ENCODE measurements at places on chromosomes 11 and 22.

DNA sequence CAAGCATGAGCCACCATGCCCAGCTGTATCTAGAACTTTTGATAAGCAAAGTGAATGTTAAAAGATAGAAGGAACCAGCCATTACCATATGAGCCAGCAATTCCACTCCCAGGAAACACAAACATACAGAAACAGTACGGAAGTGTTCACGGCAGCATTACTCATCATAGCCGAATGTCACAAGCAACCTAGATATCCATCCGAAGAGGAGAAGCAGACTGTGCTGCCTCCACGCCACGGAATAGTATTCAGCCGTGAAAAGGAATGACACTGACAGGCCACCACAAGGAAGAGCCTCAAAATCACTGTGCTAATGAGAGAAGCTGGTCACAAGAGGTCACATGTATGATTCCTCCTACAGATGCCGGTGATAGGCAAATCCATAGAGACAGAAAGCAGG, 17.6 kb upstream of the MGAT3 start:
- peak; percentile 67 for DNase-seq

- no peak for DNase-seq
Observed at GRCh38 chr11:119254239-119254638, 48.1 kb downstream of the CBL start.

DNA sequence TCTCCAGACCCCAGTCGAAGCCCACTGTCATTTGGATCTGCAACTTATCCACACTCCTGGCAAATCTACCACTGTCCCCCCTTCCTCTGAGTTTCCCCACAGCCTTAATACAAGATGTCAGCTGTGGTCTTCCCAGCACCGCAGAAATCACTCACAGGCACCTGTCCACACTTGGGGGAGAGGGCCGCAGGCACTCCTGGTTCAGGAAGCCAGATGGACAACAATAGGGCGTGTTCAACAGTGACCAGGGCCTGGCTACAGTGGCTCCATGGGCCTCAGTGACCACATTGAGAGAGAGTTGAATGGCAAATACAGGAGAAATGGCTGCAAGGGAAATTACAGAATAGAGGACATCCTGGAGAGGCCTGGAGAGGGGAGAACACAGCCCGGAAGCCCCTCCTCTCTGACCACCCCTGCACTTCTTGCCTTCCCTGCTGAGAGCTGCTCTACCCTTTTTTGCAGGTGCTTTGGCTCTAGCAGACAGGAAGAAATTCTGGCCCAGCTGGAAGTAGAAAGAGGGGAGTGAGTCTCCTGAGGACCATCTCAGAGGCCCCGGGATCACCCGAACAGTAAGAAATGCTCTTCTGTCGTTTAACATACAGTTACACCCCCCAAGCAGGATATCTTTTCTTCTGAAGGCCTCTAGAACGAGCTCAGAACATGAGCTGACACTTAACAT, 164.6 kb downstream of the FEZ1 start:
- no peak for DNase-seq

DNA sequence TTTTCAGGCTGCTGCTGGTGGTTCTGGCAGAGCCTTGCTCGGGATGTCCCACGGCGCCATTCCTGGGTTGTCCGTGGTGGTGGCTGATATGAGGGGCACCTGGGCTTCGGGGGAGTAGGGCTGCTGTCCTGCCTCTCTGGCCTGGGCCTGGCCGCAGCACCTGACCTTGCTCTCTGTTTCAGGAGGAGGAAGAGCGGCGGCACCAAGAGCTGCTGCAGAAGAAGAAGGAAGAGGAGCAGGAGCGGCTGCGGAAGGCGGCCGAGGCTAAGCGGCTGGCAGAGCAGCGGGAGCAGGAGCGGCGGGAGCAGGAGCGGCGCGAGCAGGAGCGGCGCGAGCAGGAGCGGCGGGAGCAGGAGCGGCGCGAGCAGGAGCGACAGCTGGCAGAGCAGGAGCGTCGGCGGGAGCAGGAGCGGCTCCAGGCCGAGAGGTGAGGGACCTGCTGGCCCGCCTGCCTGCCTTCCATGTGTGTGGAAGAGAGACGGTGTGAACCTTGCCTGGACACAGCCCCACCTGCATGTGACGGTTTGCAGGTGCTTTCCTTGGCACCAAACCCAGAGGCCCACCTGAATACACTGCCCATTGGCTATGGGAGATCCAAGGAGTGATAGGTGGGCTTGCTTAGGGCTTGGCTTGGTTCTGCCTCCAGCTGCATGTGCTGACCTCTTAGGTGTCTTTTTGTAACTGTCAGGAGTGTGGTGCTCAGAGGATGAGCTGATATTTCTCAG, 22.8 kb downstream of the INCENP start:
- DNase-seq = no peak

DNA sequence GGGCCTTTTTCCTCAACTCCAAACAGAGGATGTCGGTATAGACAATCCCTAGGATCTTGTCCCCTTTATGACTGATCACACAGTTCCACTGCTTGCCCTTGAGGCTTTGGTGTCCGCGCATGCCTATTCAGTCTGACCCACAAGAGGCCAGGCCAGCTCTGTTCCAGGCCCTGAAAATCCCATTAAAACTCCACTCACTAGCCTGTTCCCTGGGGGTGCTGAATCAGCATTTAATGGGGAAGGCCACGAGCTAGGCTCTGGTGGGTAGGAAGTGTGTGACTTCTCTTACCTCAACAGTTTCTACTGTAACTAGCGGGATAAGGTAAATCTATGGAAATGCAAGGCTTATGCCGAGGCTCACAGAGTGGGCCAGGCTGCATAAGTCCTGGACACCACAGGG, 117.7 kb downstream of the PTPRJ start:
- DNase-seq = no peak

DNA sequence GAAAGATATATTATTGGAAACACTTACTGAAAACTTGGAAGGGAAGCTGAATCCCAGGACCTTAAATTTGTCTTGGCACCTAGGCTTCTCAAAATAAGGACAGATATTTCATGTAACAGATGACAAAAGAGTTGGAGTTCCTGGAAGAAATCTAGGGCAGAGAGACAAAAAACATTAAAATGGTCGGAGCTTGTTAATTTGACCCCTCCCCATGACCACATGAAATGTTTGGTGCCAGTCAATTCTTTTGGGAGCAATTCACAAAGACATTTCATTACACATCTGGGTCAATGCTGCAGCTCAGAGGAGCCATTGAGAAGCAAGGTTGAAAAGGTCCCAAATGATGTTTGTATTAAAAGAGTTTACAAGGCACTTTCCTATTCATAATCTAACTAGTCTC, 162.0 kb upstream of the GUCY1A2 start:
- no peak for DNase-seq

- peak; percentile 79 for DNase-seq
Observed at GRCh38 chr11:63663809-63664208, 7.4 kb downstream of the ATL3 start.

- peak; percentile 96 for DNase-seq
Observed at GRCh38 chr11:33912405-33913361, 20.8 kb upstream of the LMO2 start.

- no peak for DNase-seq
Observed at GRCh38 chr11:122157653-122158161, 41.7 kb upstream of the BLID start.

DNA sequence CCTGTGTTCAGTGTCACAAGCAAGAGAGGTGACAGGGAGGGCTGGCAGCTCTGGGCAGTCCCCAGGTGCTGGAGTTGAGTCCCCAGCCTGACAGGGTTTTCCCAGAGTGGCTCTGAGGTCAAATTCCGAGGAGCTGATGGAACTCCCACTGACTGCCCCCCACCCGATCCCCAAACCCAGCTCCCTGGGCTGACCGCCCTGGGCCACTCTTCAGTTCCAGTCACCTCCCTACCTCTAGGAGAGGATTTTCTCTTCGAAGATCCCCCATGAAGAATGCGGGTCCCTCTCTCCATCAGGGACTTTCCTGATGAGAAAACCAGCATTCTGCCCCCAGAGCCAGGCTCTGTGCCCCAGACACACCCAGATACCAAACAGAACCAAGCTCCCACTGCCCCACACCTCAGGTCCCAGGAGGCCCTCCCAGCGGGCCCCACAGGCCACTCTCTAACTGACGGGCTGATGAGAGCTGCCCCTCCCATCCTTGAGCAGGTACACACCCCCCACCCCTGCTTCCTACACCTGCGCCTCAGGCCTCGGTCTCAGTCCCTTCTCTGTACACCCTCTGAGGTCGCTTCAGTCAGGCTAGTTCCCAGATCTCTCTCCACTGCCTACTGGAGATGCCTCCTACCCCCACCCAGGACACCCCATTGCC, 12.1 kb upstream of the RAC2 start:
- no peak for DNase-seq

GRCh38 chr11:2222451-2222850, 47.9 kb downstream of the ASCL2 start:
- DNase-seq = peak; percentile 18

DNA sequence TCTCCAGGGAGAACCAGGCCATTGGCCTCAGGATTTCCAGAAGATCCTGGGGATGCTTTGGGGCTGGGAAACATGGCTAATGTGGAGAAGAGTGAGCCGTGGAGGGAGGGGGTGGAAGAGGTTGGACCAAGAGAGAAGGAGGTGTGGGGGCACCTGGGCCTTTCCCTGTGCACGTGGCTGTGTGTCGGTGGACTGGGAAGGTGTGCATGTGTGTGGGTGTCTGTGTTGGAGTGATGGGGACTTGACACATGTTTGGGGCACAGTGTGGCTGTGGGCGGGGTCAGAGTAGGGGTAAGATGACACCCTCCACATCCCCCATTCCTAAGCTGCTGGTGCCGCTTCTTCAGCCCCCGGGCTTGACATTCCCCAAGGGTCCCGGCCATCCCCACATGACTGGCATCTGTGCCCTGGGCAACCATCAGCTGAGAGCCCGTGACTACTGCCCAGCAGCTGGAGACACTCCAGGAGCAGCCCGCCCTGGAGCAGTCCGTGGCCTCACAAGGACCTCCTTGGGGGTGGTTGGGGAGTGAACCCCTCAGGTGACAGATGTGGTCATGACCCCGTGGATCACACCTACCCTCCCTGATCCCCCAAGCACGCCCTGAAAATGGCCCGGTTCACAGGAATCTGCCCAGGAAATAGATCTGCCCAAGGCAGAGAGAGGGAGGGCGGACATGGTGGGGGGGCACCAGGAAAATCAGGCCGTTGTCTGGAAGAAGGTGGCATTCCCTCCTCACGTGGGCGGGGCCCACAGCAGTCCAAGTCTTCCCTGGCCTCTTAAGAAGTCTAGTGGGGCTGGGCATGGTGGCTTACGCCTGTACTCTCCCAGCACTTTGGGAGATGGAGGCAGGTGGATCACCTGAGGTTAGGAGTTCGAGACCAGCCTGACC, 34.8 kb upstream of the SOX10 start:
- no peak for DNase-seq

DNA sequence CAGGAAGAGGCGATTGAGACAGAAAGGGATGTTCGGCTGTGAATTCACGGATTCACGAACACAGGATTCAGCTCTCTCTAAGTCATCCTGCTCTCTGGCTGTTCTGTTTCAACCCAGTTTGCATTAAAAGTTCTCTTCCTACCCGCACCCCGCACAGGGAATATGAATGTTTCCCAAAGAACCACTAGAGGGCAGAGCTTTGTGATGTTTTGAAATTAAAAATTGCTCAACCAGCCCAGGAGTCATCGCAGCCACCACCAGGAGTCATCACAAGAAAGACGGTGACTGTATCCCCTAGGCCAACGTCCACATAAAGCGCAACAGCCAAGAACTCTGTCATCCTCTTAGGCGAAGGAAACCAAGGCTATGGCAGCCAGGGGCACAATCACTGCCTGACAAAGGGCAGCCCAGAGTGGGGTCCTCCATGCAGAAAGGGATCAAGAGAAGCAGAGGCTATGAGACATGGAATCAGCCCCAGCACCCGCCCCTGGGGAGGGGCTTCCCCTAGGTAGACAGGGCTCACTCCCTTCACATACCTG, 122.4 kb downstream of the WT1 start:
- peak; percentile 85 for DNase-seq

DNA sequence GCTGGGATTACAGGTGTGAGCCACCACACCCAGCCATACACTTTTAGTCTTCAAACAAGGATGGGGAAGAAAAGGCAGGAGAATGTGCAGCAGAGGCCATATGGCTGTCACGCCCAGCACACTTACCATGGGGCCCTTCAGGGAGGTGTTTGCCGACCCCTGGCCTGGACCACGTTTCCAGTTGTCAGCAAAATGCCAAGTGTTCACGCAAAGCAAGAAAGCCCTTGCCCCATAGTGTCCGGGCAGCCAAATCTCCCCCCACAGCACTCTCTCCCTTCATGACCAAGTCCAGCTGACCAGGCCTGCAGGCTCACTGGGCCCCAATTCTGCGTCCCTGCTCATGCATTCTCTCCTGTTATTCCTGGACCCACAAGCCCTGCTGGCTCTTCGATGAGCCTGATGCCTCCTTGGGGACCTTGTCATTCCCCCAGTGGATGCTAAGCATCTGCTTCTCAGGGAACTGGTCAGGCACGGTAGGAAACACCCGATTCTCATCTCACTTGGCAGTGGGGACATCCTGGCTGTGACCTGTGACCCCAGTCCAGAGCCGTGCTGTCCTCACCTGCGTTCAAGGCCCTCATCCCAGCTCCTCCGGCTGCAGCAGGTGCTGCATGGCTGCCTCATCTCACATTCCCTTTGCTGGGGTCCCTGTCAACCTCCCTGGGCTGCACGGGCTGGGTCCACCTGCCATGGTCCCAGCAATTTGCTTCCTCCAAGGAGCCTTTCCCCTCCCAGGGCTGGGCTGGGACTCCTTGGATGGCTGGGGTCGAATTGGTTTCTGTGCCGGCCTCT, 96.4 kb downstream of the CTTN start:
- DNase-seq = no peak

- DNase-seq = no peak
Observed at GRCh38 chr11:32039149-32039548, 51.7 kb upstream of the RCN1 start.

DNA sequence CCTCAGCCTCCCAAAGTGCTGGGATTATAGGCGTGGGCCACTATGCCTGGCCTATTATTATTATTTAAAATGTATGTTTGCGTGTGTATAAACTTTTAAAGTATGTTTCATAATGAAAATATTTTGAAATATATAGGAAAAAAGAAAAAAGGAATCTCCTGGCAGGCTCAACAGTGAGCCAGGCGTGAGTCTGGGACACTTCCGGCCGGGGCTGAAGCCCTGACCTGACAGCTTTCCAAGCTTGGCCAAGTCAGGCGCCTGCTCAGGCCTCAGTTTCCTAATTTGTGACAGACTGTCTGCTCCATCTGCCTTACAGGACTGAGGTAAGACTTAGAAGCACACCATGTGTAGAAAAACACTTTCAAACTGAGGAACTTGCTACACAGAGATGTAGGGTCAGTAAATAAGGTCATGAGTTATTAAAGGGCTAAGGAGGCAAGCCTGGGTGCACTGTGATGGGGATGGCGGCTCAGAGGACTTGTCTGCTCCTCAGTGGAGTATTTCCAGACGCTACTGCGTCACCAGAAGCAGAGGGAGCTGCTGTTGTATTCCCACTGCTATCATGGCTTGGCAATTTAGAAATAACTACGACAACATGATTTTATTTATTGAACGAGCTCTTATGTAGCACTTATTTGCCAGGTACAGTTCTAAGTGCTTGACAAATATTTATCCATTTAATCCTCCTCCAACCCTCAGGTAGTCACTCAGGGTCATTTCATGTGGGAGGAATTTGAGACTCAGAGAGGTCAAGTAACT, 100.1 kb downstream of the PRR5L start:
- no peak for DNase-seq

GRCh38 chr11:83367745-83368144, 81.6 kb upstream of the CCDC90B start:
- no peak for DNase-seq
